B cell (primary cell): ENCODE measurements at places on chromosomes 4 and X. TPM values are rescaled to one million over a fixed set of nuclear protein-coding genes. Genes with fewer than 3 reads are reported as not detected.
A peak's percentile ranks its signal among the peaks of the same experiment; 100 is the strongest.

The FUNDC2 gene
- 42.3 and 46.5 TPM in 2 replicates for total RNA-seq

The CFAP299 gene
- total RNA-seq: not detected in 2 replicates

The CTAG1A gene
- total RNA-seq: not detected in 2 replicates

The LAS1L gene
- 44.5 and 46.7 TPM in 2 replicates for total RNA-seq

The PPP1R2C gene
- total RNA-seq: not detected in 2 replicates

The MAGEE1 gene
- total RNA-seq: 6.7 and 7.0 TPM in 2 replicates

The HGFAC gene
- not detected in 2 replicates for total RNA-seq

The BLTP1 gene
- total RNA-seq: 86.3 and 96.8 TPM in 2 replicates

The UGT2A1 gene
- not detected in 2 replicates for total RNA-seq

The FAAH2 gene
- 15.6 and 18.0 TPM in 2 replicates for total RNA-seq

The EPGN gene
- 0.32 TPM in 1 of 2 replicates, not detected in the other for total RNA-seq

The MTTP gene
- 0.44 TPM in 1 of 2 replicates, not detected in the other for total RNA-seq

The LRAT gene
- not detected in 2 replicates for total RNA-seq

GRCh38 chrX:101550751-101551379, 518 bp downstream of the ARMCX1 start:
- peak; percentile 2 for DNase-seq
- H3K4me3 ChIP-seq: peak overlapping the region; percentile 43
- H3K4me1 ChIP-seq: peaks cover 5% of the 10 kb centered on the region

DNA sequence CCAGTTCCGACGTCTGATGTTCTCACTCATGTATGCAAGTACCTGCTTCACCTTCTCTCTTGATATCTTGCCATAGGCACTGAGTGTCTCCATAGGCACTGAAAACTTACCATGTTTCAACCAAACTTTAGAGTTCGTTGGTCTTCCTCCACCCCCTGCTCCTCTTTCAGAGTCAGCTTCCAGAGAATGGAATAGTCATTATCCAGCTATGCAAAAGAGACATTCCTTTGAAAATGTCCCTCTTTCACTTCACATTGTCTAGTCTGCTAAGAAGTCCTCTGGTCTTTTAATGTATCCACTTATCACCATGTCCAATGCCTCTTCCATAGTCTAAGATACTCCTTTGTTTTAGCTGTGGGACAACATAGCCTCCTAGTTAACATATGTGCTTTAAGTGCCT, 566.0 kb upstream of the TENM3 start:
- H3K27ac ChIP-seq: no peak overlapping the region
- no peak for DNase-seq
- no peak overlapping the region for H3K4me3 ChIP-seq
- no peaks in the 10 kb centered on the region for H3K27me3 ChIP-seq

GRCh38 chrX:39777623-39778025, 320.1 kb downstream of the BCOR start:
- H3K27me3 ChIP-seq: no peaks in the 10 kb centered on the region
- DNase-seq: no peak
- no peaks in the 10 kb centered on the region for H3K4me1 ChIP-seq

- no peak overlapping the region for H3K4me3 ChIP-seq
- no peaks in the 10 kb centered on the region for H3K27me3 ChIP-seq
- H3K27ac ChIP-seq: no peak overlapping the region
- peak; percentile 1 for DNase-seq
- H3K36me3 ChIP-seq: no peaks in the 10 kb centered on the region
Observed at GRCh38 chrX:87299563-87300160, 217.9 kb upstream of the KLHL4 start.

DNA sequence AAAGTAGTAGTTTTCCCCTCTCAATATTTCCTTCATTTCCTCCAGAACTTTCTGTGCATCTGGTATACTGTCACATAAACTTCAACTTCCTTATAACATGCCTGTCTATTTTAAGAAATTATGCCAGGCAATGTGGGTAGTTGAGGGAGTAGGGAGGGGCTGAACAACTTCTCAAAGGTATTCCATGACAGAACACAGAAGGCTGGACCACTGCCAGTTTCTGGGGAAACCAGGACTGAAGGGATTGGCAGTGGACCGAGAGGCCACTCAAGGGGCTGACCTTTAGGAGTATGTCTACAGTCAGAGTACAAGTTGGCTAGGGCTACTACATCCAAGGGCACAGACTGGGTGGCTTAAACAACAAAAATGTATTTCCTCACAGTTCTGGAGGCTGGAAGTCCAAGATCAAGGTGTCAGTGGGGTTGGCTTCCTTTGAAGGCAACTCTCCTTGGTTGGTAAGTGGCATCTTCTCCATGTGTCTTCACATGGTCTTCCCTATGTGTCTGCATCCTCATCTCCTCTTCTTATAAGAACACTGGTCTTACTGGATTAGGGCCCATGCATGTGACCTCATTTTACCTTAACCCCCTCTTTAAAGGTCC, 6.9 kb downstream of the SH3RF1 start:
- H3K36me3 ChIP-seq: no peaks in the 10 kb centered on the region
- no peak overlapping the region for H3K4me3 ChIP-seq
- no peak overlapping the region for H3K27ac ChIP-seq
- H3K4me1 ChIP-seq: no peaks in the 10 kb centered on the region

- DNase-seq: no peak
- no peak overlapping the region for H3K4me3 ChIP-seq
- no peak overlapping the region for H3K27ac ChIP-seq
Observed at GRCh38 chr4:88041626-88042025, 34.2 kb downstream of the PKD2 start.

DNA sequence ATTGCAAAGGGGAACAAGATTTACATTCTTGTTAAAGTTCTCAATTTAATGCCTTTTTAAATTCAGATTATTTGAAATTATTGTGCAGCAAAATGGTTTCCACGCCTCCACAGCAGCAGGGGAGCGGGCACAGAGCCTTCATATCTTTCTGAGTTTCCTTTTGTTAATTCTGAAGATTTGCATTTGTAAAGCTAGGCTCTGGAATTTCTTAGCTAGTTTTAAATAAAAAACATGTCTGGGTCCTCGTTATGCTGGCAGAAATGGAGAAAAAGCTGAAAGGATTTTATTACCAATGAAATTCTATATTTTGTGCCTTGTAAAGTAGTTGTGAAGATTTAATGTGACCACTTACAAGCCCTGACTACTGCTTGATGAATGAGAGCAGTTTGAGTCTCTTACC, 40.8 kb upstream of the MAGED1 start:
- no peaks in the 10 kb centered on the region for H3K27me3 ChIP-seq
- H3K36me3 ChIP-seq: no peaks in the 10 kb centered on the region
- H3K4me3 ChIP-seq: no peak overlapping the region
- H3K27ac ChIP-seq: no peak overlapping the region
- H3K4me1 ChIP-seq: no peaks in the 10 kb centered on the region

GRCh38 chr4:40587826-40588225, 41.8 kb downstream of the RBM47 start:
- no peaks in the 10 kb centered on the region for H3K4me1 ChIP-seq
- no peaks in the 10 kb centered on the region for H3K27me3 ChIP-seq
- H3K36me3 ChIP-seq: no peaks in the 10 kb centered on the region
- no peak for DNase-seq

GRCh38 chr4:126937846-126938422, 694.8 kb upstream of the INTU start:
- no peaks in the 10 kb centered on the region for H3K4me1 ChIP-seq
- no peak overlapping the region for H3K27ac ChIP-seq
- H3K4me3 ChIP-seq: no peak overlapping the region
- H3K27me3 ChIP-seq: no peaks in the 10 kb centered on the region
- no peaks in the 10 kb centered on the region for H3K36me3 ChIP-seq
- no peak for DNase-seq

- H3K36me3 ChIP-seq: no peaks in the 10 kb centered on the region
- peak; percentile 43 for DNase-seq
- H3K27ac ChIP-seq: no peak overlapping the region
- H3K4me1 ChIP-seq: peaks cover 23% of the 10 kb centered on the region
- no peak overlapping the region for H3K4me3 ChIP-seq
Observed at GRCh38 chr4:153341575-153342090, 2.9 kb upstream of the MND1 start.

DNA sequence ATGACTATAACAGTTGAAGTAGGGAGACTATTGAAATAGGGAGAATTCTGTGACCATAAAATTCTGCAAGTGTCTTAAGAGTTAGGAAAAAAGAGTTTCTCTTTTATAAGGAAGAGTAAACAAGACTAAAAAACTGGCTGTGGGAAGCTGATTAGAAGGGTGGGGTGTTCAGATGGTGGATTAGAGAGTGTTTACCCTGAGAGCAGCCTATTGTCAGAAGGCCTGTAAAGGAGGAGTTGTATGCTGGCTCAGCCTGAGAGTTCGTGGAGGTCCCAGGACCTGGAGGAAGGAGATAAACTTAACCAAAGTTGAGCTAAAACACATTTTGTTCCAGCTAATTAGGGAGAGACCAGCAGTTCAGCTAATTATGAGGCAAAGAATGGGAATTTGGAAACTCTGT, 629.7 kb downstream of the PCDH7 start:
- no peaks in the 10 kb centered on the region for H3K4me1 ChIP-seq
- H3K27ac ChIP-seq: no peak overlapping the region
- no peaks in the 10 kb centered on the region for H3K36me3 ChIP-seq
